ENCODE measurements at places on chromosomes 2 and 18.

- no peak for DNase-seq
Measured at GRCh38 chr2:17911491-17912260, 33.2 kb downstream of the KCNS3 start.

GRCh38 chr18:57715671-57716070, 87.4 kb downstream of the ATP8B1 start:
- no peak for DNase-seq

GRCh38 chr2:222606306-222606705, 49.6 kb downstream of the FARSB start:
- DNase-seq, result no peak

- no peak for DNase-seq
Measured at GRCh38 chr2:42835577-42836371, 43.4 kb upstream of the HAAO start.

- no peak for DNase-seq
Measured at GRCh38 chr2:9765611-9766531, 77.4 kb upstream of the TAF1B start.

DNA sequence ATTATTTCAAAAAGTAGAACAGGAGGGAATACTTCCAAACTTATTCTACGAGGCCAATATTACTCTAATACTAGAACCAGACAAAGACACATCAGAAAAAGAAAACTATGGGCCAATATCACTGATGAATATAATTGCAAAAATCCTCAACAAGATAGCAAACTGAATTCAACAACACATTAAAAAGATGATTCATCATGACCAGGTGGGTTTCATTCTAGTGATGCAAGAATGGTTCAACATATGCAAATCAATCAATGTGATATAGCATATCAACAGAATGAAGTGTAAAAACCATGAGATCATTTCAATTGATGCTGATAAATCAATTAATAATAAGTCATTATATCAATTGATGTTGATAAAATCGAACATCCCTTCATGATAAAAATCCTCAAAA, 22.4 kb upstream of the EML6 start:
- DNase-seq, result no peak

DNA sequence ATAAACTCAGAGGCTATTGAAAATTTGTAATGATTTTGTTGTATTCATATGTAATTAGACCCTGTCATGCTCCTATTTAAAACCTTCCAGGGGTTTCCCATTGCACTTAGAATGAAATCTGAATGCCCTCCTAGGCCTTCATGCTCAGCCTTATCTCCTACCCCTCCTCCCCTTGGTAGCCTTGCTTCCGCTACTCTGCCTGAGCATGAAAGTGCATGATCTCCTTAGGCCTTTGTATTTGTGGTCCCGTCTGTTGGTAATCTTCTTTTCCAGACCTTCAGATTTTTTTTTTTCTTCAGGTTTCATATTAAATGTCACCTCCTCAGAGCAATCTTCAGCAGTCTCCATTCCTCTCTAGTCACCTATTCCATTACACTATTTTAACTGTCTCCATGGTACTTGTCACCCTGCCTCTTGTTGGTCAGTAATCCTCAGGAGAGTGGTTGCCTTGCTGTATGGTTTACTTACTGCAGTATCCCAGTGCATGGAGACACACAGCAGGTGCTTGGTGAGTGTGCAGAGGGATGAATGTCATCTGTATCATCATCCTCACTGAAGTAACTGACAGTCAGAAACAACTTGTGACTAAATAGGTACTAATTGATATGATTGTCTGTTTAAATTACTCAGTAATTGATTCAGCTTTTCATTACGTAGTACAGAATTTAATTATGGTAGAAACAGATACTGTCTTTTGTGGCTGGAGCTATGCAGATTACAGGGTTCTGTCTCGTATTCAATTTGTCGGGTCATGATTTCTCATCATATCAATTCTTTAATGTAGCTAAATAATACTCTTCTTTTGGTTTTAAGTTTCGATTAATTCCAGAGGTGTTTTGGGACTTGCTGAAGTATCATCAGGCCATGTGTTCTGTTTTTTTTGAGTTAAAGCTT, 63.9 kb downstream of the PHLPP1 start:
- DNase-seq, result no peak

DNA sequence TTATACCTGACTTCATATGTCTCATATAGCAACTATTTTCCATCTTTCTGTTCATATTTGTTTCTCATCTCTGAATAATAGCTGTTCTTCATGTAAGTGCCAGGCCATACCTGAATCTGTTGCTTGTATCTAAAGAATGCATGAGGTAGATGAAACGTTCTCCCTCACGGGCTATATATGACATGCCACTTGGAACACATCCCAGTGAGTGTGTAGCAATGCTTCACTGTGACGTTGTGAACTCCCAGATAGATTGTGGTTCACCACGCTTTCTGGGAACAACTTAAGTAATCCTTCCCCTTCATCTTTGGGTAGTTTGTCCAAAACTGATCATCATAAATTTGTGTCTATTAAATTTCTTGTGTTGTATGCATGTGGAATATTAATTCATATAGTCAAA, 60.1 kb downstream of the RDH14 start:
- no peak for DNase-seq

DNA sequence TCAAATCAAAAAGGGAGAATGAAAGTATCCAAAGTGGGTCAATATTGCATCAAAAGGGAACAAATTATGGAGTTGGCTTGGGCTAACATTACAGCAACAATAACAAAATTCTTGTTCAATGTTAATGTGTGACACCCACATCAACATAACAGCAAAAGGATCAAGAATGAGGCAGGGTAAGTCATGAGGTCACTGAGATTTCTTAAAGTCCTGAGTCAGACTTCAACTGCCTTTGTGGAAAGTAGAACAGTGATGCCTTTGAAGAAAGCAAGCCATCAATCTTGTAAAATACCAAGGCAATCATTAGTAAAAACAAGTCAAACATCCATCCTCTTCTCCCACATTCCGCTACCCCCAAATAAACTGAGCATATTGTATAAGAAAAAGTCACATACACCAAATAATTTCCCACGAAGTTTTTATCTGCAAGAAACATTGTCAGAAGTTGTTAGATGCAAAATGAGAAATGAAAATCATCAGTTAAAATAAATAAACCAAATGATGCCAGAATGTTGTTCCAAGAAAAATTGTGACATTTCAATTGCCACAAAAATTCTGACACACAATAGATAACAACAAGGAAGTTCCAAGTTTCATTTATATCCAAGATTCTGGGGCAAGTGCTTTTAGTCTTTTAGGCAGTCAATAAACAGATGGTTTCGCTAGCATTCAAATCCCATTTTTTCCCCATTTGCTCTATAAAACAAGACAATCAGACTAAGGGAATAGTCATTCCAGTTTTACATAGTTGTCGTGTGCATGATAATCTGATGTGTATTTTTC, 216.1 kb upstream of the SETBP1 start:
- no peak for DNase-seq

GRCh38 chr2:154097833-154098398, 226.2 kb downstream of the GALNT13 start:
- no peak for DNase-seq

DNA sequence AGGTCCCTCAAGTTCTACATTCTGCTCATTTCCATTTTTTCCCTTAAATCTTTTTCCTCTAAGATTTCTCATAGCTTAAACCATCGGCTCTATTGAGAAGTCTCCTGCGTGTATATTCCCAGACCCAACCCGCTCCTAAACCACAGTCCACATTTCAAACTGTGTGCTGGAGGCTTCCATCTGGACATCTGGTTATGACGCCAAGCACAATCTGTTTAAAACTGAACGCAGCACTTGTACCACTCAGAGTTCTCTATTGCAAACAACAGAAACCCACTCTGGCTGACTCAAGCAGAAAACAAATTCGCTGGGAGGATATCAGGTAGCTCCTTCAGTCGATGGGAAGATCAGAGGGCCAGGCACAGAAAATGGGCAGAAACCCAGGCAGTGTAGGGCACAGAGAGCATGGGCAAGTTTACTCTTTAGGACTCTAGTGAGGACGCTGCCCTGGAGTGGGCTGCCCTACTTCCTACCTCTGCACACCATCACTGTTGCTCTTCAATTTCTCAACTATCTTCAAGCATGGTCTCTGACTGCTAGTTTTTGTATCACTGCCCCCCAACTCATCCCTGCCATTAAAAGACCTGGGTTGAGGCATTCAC, 5.6 kb upstream of the EML4 start:
- no peak for DNase-seq
